ENCODE measurements at places on chromosomes 5 and 9. TPM values are rescaled to one million over a fixed set of nuclear protein-coding genes. Genes with fewer than 3 reads are reported as not detected.

- DNase-seq = no peak
Observed at GRCh38 chr9:109276469-109277440, 44.1 kb downstream of the EPB41L4B start.

DNA sequence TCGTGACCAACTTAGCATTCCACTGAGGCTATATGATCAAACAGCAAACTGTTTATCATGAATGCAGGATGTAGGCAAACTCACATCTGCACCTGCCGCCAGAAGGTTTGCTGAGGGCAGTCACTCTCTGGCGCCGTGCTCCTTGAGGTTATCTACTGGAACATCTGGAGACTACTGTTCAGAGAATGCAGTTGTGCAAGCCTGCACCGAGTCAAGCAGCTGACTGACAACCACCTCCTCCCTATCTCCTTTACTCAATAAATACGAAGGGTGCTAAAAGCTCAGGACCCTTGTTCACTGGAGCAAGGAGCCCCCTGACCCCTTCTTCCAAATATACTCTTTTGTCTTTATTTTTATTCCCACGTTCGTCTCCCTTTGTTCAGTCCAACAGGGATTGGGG lies 27.1 kb downstream of the CCDC125 start:
- DNase-seq = no peak

GRCh38 chr5:150347003-150347402 lies 10.5 kb upstream of the TCOF1 start:
- DNase-seq = no peak

- no peak for DNase-seq
Observed at GRCh38 chr5:88769165-88769564, 113.8 kb downstream of the MEF2C start.

DNA sequence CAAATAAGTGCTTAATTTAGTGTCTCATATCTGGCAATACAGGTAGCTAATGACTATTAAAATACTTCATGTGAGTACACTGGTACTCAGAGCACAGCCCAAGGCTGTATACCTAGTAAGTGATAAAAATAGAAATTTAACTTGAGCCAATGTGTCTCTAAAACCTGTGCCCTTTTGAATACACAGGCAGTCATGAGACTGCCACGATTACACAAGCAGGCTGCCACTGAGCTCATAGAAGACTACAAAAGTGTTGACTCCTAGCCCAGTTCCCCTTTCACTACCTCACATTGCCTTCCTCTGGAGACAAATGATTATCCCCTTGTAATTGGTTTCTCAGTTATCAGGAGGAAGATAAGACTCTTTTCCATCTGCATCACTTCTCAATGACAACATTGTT lies 66.3 kb upstream of the PAPPA start:
- DNase-seq = no peak

GRCh38 chr5:160385496-160385895 lies 14.4 kb downstream of the FAM200C start:
- DNase-seq = no peak

DNA sequence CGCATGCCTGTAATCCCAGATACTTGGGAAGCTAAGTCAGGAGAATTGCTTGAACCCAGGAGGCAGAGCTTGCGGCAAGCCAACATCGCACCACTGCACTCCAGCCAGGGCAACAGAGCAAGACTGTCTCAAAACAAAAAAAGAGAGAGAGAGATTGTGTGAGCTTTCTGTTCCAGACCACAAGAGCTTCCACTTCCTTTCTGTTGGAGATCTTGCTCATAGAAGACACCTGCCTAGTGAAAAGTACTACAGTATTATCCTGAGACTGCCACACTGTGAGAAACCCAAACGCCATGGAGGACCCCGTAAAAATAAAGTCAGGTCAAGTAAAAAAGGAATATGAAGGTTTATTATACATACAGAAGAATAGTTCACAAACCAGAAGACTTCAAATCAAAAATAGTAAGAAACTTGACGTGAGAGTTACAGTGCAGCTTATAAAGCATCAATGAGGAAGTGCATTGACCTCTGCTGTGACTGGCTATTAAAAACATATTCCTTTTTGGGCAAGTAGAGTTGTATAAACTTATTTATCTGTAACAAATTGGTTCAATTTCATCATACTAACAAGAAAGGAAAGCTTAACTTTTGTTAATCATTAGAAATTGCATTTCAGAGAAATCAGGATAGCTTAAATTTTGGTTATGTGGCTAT lies 4.3 kb upstream of the EMB start:
- DNase-seq = no peak

GRCh38 chr5:64201996-64202395 lies 36.4 kb downstream of the RNF180 start:
- DNase-seq = no peak

GRCh38 chr9:2802494-2802921 lies 41.4 kb downstream of the PUM3 start:
- DNase-seq = no peak

DNA sequence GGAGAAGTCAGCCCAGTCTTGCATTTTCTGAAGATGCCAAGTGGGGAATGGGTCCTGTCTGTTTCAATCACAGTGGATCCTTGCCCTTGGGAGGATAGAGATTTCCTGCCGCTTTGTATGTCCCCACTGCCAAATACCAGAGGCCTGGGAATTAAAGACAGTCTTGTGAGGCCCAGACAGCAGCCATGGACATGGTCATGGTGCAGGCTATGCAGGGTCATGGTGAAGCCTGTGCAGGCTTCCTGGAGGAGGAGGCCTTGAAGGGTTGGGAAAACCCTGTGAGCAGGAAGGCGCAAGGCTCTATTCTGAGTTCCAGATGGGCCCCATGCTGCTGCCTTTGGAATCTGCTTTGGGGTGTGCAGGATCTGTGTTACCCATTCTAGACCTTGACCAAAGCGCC lies 57.3 kb upstream of the PITX1 start:
- no peak for DNase-seq

GRCh38 chr5:34062419-34062818 lies 19.4 kb upstream of the C1QTNF3 start:
- DNase-seq = no peak

DNA sequence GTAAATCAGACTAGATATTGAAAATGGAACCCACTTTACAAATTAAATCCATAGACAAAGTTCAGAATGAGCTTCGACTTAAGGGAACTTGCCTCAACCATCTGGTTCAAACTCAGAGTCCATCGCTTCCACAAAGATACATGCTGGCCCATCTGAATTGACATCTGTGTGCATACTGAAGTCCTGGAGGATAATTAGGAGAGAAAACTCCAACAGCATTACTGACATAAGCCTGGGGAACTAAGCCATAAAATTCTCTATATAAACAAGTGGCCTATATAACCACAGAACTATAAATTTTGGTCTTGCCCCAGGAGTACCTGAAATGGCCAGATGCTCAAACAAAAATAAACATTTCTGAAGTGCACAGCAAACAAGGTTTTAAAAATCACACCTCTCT lies 94.4 kb downstream of the IZUMO3 start:
- DNase-seq = no peak

- no peak for DNase-seq
Observed at GRCh38 chr5:126810596-126811380, 33.9 kb downstream of the LMNB1 start.

DNA sequence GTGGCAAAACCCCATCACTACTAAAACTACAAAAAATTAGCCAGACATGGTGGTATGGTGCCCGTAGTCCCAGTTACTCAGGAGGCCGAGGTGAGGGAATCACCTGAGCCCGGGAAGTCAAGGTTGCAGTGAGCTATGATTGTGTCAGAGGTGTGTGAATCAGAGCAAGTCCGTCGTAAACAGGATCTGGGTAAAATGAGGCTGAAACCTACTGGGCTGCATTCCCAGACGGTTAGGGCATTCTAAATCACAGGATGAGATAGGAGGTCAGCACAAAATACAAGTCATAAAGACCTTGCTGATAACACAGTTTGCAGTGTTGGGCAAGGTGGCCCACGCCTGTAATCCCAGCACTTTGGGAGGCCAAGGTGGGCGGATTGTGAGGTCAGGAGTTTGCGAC lies 1.9 kb upstream of the CLTB start:
- no peak for DNase-seq

GRCh38 chr9:136292591-136293448 lies 11.1 kb downstream of the CCDC187 start:
- DNase-seq = no peak

DNA sequence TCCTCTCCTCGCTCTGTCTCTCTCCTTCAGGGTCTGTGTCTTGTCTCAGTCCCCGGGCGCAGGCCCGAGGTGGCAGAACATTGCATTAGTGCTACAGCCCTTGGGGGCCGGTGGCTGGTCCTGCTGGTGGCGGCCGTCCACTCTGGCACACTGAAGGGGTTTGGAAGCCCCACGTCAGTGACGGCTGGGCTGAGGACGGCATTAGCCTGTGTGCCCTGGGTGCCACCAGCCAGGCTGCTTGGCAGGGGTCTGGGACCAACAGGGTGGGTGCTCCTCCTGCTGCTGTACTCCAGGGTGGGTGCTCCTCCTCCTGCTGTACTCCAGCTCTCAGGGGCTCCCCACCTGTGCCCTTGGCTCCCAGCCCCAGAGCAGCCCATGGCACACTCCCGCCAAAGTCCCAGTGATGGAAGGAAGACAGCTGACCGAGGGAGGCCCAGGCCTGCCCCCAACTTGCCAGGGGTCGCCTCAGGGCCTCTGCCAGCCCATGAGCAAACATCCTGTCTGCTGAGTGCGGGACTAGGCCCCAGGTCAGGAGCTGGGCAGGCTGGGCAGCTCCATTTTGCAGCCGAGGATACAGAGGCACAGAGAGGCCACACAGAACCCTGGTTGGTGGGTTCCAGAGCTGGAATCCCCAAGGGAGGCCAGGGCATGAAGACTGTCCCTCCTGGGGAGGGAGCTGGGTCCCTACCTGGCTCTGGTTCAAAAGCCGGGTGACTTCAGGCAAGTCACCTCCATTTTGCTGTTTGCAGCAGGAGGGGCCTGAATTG lies 27.3 kb downstream of the SARDH start:
- no peak for DNase-seq

DNA sequence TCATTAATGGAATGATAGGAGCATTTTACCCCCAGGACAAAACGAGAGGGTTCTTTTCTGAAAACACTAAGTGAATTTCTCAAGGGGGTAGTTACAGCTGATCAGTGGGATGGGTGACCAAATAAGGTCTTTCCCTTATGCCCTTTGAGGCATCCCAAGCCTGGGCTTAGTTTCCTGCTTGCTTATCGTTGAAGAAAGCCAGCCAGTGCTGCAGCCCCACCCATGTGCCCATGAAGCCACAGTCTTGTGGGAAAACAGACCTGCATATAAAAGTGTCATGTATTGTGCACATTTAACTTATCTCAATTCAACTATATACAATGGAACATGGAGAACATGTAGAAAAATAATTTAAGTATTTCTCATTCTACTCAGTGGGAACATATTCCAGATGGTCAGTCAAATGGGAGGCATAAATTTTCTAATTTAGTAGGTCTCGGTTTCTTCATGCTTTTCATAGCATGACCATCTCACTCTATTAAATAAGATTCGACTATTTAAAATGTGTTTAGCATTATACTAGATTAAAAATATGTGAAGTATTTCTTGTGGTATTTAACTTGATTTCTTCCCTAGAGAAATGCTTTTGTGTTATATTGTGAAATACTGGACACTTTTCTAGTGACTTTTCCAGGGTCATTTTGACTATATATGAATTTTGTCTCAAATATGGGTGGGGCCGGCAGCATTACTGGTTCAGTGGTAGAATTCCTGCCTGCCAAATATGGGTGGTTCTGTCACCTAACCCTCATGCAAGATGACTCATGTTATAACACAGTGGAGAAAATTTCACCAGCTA lies 189.7 kb upstream of the SGCD start:
- DNase-seq = peak; percentile 40

DNA sequence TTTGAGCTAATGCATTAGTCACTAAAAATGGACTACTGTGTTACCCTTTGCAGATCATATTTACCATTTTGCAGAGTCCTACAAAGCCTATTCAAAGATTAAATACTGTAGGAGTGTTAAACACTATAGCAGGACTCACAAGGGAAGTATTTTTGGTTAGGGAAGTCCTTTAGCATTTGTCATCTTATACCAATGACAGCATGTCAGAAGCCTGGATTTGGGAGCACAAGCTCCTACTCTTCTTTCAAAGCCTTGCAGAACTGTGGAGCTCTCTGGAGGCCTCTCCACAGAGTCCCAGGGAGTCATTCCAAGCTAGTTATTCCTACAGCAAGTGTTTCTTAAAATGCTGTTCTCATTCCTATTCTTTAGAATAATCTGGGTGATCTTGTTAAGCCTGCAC lies 288.8 kb downstream of the PIK3R1 start:
- no peak for DNase-seq

- no peak for DNase-seq
Observed at GRCh38 chr5:32461441-32462120, 17.0 kb upstream of the ZFR start.

DNA sequence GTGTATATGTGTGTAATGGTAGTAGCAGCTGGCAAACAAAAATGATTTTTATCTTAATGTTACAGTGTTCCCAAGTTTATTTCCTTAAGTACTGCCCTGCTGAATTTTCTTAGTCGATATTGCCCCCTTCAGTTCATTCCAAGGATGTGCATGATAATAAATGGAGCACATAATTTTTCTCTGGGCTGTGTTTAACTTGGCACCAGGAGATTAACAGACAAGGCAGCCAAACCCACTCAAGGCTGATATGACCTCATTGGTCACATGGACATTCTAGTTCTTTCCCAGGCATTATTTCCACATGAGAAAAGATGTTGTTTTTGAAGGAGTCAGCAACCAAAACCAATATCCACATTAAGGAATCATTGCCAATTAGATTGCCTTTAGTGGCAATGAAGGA lies 61.8 kb downstream of the COX7C start:
- peak; percentile 68 for DNase-seq

DNA sequence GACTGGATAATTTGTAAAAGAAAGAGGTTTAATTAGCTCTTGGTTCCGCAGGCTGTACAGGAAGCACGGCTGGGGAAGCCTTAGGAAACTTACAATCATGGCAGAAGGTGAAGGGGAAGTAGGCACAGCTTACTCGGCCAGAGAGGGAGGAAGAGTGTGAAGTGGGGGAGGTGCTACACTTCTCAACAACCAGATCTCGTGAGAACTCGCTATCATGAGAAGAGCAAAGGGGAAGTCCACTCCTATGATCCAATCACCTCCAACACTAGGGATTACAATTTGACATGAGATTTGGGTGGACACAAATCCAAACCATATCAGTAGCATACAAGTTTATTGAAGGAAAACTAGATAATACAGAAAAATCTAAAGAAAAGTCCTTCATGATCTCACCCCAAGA lies 39.9 kb downstream of the NEURL1B start:
- peak; percentile 55 for DNase-seq

The NPR3 gene
- 0.29 TPM for total RNA-seq

The STRBP gene
- total RNA-seq = 14.5 TPM

The CCL19 gene
- not detected for total RNA-seq

The UBLCP1 gene
- 30.1 TPM for total RNA-seq

The SLC46A2 gene
- total RNA-seq = not detected

The CDH9 gene
- not detected for total RNA-seq

The DAB2IP gene
- total RNA-seq = 16.6 TPM

The DRD1 gene
- total RNA-seq = not detected

The GFRA3 gene
- not detected for total RNA-seq

The PCDHB4 gene
- total RNA-seq = not detected

The SLC35D2 gene
- 35.0 TPM for total RNA-seq

The PCDH12 gene
- total RNA-seq = 0.14 TPM

The SLC1A1 gene
- total RNA-seq = 0.13 TPM
